GM13977 (cell line): ENCODE measurements at places on chromosomes 3 and 15.
A peak's percentile ranks its signal among the peaks of the same experiment; 100 is the strongest.

DNA sequence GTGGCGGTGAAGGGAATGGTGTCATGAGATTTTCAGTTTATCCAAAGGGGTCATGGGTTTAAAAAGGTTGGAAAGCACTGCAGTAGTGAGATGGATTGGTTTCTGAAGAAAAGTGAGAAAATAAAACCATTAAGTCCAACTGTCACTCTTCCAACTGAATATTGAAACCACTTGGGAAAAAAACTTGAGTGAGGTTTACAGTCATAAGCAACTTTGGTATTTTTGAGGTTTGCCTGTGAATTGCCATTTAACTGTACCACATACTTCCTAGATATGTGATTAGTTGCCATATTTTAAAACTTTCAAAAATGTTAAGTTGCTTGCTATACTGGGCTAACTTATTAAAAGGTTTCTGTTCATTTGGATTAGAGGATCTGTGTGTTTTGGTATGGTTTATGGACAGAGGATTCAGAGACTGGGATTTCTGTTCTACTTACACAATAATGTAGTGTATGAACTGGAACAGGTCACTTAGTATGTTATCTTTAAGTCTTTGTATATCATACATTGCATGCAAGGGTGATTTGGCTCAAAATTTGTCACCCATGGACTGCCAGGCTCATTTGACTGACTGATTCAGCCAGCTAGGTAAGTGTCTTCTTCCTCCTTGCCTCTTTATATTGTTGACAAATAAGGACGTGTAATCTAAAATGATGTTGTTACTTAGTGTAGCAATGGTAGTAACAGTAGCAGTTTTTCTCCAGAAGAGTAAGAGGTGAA is 201.4 kb upstream of the EOMES start:
- no peak for DNase-seq

DNA sequence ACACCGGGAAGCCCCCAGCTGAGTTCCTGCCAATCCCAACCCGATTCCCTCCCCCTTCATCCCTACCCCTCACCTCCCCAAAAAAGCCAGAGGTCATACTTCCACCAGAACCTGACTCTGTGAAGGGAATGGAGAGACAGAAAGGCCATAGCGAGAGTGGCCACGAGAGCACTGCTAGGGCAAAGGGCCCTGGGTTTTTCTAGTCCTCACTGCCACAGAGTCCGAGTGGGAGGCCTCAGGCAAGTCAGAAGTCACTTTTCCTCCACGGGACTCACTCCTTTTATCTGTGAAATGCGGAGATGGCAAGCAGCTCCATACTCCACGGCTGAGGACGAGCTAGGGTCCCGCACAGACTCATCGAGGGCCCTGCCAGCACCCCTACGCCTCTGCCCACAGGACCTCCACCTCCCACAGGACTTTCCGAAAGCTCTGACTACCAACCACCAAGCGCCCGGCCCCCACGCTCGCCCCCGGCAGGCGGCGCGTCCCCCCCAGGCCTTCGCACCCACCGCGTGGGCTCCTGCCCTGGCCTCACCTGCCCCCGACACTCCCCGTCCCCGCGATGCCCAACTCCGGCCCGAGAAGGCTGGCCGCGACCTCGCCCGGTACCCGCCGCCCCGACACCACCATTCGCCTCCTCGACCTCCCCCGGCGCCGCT is 792 bp downstream of the ATP13A3 start:
- DNase-seq: peak; percentile 61

- DNase-seq: no peak
Measured at GRCh38 chr3:56321892-56322291, 146.4 kb downstream of the ERC2 start.

- no peak for DNase-seq
Measured at GRCh38 chr15:100216182-100216581, 125.6 kb downstream of the ADAMTS17 start.

DNA sequence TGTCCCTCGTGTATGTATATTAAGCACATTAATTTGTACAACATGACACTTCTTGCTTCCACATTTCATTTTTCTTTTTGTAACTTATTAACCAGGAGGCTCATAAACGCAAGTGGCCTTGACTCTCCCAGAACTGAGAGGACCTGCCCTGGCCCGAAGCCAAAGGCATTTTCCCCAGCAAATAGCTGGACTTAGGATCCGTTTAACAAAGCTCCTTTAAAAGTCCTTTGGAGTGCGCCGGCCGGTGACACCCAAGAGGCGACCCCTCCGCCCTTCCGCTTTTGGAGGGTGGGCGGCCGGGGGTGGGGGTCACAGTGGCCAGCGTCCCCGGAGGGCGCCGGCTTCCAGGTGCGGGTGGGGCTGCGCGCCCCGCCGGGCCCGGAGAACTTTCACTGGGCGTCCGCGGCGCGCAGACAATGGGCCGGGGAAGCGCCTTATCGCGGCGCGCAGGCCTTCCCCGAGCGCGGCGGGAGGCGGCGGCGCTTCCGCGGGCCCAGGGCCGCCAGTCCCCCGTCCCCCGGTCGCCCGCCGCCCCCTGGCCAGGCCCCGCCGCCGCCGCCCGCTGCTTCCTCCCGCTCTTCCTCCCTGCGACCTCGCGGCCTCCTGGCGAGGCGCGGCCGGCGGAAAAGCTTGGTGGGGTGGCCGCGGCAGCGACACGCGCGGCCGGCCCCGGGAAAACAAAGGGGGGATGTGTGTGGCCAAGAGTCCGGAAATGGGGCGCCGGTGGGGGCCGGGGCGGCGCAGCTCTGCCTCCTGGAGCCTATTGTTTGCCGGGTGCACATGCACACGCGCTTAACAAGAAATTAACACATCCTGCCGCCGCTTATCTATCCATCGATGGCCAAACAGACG is 613.4 kb downstream of the MCTP2 start:
- no peak for DNase-seq

- peak; percentile 40 for DNase-seq
Measured at GRCh38 chr3:185332026-185332735, 30.8 kb upstream of the MAP3K13 start.

DNA sequence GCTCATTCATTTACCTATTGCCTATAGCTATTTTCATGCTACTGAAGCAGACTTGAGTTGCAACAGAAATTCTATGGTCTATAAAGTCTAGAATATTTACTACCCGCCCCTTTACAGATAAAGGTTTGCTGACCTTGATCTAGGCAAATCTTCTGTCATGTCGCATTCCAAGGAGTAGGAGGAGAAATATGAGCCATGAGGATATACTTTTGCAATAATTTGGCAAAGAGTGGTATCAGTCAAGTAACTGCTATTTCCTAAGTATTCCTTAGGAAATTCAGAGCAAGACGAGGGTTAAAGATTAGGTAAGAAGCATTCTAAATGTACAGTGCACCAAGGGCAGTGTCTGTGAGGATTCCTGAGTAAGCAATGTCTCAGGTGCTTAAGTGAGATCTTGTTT is 121.0 kb upstream of the NUDT16 start:
- DNase-seq: no peak

- DNase-seq: peak; percentile 20
Measured at GRCh38 chr3:55434789-55435188, 52.3 kb downstream of the WNT5A start.

- DNase-seq: no peak
Measured at GRCh38 chr3:43273416-43273815, 12.9 kb upstream of the SNRK start.

GRCh38 chr3:9986230-9986725 is 363 bp downstream of the EMC3 start:
- DNase-seq: no peak

GRCh38 chr3:105904678-105905284 is 36.0 kb upstream of the CBLB start:
- no peak for DNase-seq

- no peak for DNase-seq
Measured at GRCh38 chr3:100988080-100988479, 5.1 kb downstream of the ABI3BP start.

GRCh38 chr15:94174399-94174802 is 57.0 kb upstream of the MCTP2 start:
- peak; percentile 19 for DNase-seq

GRCh38 chr15:57563416-57563815 is 28.3 kb upstream of the MYZAP start:
- no peak for DNase-seq

- DNase-seq: no peak
Measured at GRCh38 chr3:47849699-47850563, 47.0 kb downstream of the DHX30 start.

- no peak for DNase-seq
Measured at GRCh38 chr3:105843994-105844393, 24.8 kb downstream of the CBLB start.

DNA sequence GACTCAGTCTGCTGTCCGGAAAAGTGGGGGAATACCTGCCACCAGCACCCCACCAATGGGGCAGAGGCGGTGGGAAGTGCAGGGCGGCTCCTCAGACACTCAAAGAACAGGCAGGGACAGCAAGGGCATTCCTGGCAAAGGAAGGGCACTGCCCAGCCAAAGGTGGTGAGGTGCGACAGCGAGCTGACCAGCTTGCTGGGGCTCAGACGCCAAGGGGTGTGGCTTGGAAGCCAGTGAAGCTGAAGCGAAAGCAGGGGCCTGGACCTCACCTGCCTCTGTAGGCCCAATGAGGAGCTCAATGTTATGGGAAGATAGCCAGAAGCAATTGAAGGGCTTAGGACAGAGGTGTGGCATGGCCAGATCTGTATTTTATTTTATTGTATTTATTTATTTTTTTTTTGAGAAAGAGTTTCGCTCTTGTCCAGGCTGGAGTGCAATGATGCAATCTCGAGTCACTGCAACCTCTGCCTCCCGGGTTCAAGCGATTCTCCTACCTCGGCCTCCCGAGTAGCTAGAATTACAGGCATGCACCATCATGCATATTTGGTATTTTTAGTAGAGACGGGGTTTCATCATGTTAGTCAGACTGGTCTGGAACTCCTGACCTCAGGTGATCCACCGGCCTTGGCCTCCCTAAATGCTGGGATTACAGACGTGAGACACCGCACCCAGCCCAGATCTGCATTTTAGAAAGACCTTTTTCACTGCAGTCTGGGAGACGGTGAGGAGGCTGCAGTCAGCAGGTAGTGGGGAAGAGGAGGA is 4.4 kb upstream of the LMAN1L start:
- no peak for DNase-seq

DNA sequence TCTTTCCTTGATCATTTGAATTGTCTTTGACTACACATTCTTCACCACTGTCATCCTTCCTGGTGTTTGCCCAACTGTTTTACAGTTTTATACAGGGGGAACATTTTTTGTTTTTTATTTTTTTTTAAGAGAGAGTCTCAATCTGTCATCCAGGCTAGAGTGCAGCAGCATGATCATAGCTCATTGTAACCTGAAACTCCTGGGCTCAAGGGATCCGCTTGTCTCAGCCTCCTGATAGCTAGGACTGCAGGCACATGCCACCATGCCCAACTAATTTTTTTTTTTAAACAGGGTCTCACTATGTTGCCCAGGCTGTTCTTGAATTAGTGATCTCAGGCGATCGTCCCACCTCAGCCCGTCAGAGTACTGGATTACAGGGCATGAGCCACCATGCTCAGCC is 222.6 kb downstream of the BBX start:
- no peak for DNase-seq

DNA sequence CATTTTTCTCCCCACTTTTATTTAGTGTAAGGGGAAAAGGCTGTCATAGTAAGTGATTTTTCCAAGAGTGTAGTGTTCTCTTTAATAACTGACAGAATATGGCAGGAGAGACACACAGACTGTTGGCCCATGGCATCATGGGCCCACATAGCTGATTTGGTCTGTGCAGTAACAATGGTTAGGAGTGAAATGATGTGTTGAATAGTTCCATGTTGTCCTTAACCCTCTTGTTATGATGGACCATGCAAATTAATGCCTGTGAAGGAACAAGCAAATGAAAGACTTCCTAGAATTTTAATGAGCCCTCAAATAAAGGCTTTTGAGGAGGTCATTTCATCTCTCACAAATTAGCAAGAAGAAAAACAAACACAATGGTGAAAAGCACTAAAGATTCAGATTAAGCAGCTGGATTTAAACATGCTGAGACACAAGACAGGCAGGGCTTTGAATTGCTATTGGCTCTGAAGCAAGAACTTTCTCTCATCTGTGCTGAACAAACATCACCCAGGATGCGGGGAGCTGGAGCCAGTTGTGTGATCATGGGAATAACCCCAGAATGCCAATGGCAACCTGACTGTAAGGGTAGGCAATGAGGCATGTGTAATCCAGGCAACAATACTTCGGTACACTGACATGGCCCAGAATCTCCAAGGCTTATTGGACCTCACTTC is 136.7 kb upstream of the VEPH1 start:
- no peak for DNase-seq

GRCh38 chr15:35911052-35911777 is 365.2 kb upstream of the DPH6 start:
- no peak for DNase-seq

DNA sequence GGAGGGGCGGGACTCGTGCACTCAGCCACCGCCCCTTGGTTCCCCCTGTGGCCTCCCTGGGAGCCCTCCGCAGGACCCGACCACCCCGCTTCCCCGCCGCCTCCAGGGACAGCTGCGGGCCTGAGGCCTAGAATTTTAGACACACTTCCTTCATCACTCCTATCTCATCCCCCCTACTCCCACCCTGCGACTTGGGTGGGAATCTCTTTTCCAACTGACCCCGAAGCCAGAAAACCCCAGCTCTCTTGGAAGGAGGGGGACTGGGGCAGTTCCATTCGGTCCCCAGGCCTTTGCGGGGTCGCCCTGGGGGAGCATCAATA is 289 bp upstream of the TFDP2 start:
- no peak for DNase-seq

GRCh38 chr3:31105438-31106077 is 211.1 kb upstream of the GADL1 start:
- DNase-seq: no peak

DNA sequence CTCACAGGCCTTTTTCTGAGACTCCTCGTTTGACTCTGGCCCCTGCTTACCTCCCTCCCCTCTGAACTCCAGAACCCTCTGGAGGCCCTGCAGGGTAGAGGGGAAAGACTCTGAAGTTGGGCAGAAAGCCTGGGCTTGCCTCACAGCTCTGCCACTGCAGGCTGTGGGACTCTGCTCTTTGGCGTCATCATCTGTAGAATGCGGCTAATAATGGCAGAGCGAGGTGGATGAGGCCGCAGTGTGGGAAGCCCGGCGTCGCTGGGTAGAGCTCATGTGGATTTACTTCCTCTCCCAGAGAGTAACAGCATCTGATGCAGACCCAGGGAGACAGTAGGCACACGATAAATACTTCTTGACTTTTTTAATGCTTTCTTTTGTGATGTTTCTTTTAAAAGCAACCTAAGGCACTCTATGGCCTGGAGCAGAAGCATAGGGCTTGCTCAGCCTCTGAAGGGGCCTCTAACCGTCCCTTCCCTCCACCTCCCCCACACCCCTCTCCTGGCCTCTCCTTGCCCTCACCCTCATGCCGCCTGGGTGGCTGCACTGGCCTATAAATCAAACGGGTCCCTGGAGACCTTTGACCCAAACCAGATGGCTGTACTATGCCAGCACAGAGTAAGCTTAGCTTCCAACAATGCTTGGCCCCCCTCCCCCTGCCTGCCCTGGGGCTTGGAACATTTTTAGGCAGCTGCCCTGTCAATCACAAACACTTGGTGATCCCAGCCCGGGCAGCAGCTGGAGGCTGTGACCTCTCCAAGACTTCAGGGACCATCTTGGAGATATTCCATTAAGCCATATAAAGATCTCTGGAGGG is 32.9 kb downstream of the SPSB4 start:
- DNase-seq: no peak

- DNase-seq: no peak
Measured at GRCh38 chr3:132210476-132211346, 106.5 kb upstream of the ACP3 start.
